ENCODE measurements at places on chromosomes 7 and 10. TPM values are rescaled to one million over a fixed set of nuclear protein-coding genes. Genes with fewer than 3 reads are reported as not detected.

DNA sequence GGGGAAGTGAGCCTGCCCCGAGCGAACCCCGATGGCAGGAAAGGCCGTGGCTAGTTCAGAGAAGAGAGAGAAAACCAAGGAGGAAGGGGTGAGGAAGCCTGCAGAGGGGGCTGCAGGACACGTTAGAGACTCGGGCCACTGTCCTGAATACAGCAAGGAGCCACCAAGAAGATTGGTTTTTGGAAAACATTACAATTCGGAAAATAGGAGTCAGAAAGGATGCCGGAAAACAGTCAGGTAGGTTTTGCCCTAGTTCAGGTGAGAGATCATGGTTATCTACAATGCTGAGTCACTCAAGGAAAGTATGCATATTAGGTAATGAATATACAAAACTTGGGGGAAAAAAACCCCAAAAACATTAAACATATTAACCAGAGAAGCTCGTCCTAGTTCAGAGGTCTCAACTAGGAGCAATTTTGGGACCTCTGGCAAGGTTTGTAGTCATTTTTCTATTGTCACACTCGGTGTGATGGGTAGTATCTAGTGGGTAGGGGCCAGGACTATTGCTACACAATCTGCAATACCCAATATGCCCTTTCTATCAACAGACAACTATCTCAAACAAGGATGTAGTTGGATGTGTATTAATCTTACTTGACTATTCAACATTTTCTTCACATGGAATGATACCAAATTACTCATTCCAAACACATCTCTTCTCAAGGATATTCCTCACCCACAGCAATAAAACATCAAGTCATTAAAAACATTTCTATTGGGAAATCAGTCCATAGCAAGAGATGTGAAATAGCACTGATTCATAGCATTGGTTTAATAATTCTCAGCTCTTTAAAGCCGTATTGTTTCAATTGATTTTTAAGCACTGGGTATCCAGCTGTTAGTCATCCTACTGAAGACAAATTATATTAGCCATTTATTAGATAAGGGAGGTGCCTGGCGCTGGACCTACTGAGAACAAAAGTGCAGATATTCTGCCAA is 74.4 kb upstream of the RSU1 start:
- peak; percentile 82 for ATAC-seq

The ATG9B gene
- total RNA-seq, result not detected

The OPN4 gene
- not detected for total RNA-seq

- no peak for ATAC-seq
Observed at GRCh38 chr10:113386005-113386404, 166.8 kb upstream of the HABP2 start.

GRCh38 chr10:67807855-67808456 is 30.0 kb downstream of the DNAJC12 start:
- ATAC-seq, result no peak

DNA sequence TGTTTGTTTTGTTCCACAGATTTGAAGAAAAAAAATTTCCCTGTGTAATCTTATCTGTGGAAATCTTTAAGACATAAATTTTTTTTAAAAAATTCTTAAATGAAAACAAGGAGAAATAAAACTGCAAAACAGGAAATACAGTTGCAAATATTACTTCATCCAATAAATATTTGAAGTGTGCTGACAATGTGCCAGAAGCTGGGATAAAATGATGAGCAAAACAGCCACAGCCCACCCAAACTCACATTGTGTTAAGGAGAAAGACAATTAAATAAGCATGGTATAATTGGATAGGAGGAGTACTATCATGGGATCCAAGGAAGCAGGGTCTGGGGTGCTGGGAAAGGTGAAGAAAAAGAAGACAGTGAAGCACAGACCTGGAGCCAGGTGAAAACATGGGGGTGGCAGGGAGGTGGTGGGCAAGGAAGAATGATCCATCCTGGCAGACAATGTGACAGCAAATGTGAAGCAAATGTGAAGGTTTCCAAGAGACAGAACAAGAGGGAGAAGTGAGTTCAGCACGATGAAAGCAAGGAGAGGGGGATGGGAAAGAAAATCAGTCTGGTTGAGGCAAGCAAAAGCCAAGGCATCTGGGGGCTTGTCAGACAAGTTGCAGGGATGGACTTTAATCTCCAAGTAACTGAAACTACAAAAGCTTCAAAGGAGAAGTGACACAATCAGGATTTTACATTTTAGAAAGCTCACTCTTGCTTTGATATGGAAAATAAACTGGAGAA is 135.9 kb downstream of the HIBADH start:
- ATAC-seq, result no peak

- no peak for ATAC-seq
Observed at GRCh38 chr10:118723466-118723865, 31.3 kb downstream of the CACUL1 start.

The MLXIPL gene
- 56.2 TPM for total RNA-seq

The GPR85 gene
- 1.1 TPM for total RNA-seq

GRCh38 chr7:37504801-37505200 is 56.1 kb upstream of the ELMO1 start:
- no peak for ATAC-seq

- peak; percentile 48 for ATAC-seq
Observed at GRCh38 chr10:16777473-16778370, 39.5 kb downstream of the RSU1 start.

The SPOCK2 gene
- 6.2 TPM for total RNA-seq

The ADAM12 gene
- total RNA-seq, result 0.27 TPM

GRCh38 chr7:22579961-22580360 is 80.0 kb upstream of the STEAP1B start:
- ATAC-seq, result no peak

The WASHC2A gene
- total RNA-seq, result 43.5 TPM

GRCh38 chr7:200704-201103 is 8.3 kb downstream of the FAM20C start:
- ATAC-seq, result no peak

- no peak for ATAC-seq
Observed at GRCh38 chr7:27116031-27116961, 13.8 kb upstream of the HOXA2 start.

DNA sequence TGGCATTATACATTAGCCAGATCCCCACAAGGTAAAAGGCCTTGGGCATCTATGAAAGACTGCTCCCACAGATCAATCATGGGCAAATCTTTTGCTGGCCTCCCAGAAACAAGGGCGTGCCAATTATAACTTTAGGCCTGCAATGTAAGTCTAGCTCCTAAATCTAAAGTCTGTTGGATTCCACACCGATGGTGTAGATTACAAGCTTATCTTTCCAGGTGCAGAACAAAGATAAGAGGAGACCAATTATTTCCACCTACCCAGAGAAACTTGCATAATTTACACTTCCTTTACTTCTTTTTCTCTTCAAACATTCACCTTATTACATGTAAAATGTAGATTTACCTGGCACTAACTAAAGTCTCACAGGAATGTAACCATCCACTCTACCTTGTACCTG is 713.1 kb downstream of the SUGCT start:
- no peak for ATAC-seq

The GARIN1A gene
- 1.4 TPM for total RNA-seq

GRCh38 chr10:107589081-107589480 is 424.6 kb upstream of the SORCS1 start:
- ATAC-seq, result no peak

The EPO gene
- total RNA-seq, result not detected

- no peak for ATAC-seq
Observed at GRCh38 chr7:30278376-30278775, 6.0 kb upstream of the ZNRF2 start.

The AGR3 gene
- not detected for total RNA-seq

- no peak for ATAC-seq
Observed at GRCh38 chr10:129888784-129889616, 75.1 kb downstream of the EBF3 start.

DNA sequence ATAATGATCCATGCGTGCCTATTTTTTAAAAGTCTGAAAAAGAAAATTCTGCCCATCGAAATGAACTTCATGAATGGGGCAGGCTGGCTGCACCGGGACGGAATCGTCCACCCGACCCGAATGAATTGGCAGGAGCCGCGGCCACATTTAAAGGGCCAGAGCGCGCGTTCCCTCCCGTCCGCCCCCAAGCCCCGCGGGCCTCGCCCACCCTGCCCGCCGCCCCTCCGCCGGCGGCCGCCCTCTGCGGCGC is 319 bp upstream of the GATA3 start:
- no peak for ATAC-seq

DNA sequence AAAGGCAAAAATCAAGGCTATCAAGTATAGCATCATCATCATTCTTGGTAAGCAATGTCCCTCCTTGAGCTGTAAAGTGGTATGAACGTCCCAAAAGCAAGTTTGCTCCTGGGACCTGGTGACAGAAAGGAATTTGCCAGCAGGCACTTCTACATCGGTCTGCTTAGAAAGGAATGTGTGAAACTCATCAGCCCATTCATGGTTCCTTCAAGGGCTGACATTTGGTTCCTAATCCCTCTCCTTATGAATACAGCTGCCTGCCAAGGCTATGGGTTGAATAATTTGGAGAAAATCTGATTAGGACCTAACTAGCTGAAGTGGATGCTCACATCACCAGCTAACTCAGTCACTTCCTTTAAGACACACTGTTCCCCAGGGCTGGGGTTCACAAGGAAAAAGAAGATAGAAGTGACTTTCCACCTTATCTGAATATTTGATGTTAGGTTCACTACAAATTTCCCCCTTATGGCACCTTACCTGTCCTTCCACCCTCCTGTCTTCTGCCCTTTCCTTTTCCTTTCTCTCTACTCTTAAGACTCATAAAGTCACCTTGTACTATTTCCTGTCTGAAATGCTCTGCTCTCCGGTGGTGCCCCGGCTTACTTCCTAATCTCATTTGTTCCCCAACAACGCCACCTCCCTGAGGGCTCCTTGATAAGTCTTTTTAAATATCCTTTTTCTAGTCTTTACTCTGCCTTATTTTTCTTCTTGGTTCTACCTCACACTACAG is 187.1 kb downstream of the NPSR1 start:
- ATAC-seq, result no peak

The BAIAP2L1 gene
- 3.0 TPM for total RNA-seq

DNA sequence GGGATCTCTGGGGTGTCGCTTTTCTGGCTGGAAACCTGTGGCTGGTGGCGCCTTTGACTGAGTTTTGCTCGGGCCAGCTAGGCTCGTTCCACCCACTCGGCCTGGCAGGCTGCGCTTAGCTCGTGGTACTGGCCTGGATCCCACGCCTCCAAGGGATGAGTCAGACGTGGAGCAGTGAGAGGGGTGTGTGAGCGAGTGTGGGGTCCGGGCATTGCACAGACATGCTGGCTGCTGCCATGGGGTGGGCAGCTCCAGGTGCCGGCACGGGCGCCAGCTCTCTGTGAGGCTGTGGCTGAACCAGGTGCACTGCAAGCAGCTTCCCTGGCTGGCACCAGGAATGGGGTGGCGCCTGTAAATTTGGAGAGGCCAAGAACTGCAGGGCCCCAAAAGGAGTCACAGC is 63.1 kb upstream of the CACNA2D1 start:
- peak; percentile 41 for ATAC-seq

The NPSR1 gene
- total RNA-seq, result not detected

GRCh38 chr7:2046581-2047565 is 185.9 kb downstream of the MAD1L1 start:
- ATAC-seq, result no peak

Data from gastroesophageal sphincter (tissue), 4 donors.